ENCODE measurements at places on chromosomes 12 and 14.
A peak's percentile ranks its signal among the peaks of the same experiment; 100 is the strongest.

- DNase-seq = no peak
Measured at GRCh38 chr14:38012056-38012455, 195.6 kb upstream of the SSTR1 start.

DNA sequence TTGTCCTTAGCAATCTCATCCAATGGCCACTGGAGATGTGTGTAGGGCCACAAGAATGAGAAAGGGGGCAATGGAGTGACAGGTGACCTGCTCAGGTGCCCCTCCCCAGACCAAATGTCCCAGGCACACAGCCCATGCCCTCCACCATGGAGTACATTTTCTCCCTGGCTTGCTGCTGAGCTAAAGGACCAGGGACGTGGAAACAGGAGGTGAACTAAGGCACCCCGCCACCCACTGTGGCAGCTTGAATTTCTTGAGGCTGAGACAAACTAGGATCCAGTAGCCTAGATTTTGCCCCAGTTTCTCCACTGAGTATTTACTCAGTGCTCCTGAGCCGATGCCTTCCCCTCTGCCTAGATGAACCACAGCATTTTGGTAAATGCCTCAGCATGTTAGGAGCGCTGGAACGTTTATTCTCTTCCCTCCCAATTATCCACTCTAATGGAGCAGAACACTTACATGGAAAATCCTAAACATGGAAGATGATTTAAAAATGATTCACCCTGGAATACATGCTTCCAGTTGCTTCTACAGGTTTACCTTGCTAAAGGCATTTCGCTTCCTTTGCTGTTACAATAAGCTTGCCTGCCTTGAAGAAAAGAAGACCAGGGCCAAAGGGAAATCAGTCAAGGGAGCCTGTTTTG is 198.0 kb downstream of the ZFP36L1 start:
- no peak for DNase-seq

DNA sequence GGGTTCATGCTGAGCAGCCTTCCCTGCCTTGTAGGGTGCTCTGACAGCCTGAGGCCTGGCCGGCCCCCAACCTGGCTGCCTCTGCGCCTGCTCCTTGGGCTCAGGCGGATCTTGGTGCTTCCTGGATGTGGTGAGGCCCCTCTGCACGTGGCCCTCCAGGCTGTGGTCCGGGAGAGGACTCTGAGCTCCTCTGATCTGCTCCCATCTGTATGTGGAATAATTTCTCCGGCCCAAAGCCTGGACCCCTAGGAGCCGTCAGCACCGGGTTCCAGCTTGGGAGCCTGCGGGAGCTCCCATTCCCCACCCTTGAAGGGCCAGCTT is 21.3 kb upstream of the EIF2B2 start:
- no peak for DNase-seq

DNA sequence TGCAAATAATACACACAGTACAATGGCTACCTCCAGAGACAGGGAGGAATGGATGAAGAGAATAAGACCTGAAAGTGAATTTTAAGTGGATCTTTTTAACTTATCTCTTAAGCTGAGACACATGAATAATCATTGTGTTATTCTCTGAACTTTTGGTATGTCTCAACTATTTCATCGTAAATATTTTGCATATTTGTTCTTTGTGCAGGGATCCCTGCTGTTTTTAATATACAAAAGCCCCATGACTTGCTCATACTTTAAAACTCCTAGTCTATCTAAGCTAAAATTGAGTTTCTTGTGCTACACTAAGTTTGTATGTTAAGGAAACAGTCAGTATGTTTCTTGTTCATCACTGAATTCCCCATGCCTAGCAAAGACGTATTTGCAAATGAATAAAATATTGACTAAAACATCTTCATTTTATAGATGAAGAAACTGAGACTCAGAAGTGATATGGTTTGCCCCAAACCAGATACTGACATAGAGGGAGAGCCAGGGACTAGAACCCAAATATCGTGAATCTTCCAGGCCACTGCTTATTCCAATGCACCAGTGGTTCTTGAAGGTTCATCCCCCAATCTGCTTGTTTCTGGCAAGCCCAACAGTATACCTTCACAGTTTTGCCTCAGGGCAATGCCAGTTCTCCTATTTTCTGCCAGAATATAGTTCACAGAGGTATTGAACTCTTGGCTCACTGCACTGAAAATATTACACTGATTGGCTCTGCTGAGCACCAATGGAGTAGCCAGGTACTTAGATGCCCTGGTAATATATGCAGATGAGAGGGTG is 356.9 kb downstream of the MED13L start:
- no peak for DNase-seq

- no peak for DNase-seq
Measured at GRCh38 chr14:64659366-64659765, 44.9 kb upstream of the PLEKHG3 start.

DNA sequence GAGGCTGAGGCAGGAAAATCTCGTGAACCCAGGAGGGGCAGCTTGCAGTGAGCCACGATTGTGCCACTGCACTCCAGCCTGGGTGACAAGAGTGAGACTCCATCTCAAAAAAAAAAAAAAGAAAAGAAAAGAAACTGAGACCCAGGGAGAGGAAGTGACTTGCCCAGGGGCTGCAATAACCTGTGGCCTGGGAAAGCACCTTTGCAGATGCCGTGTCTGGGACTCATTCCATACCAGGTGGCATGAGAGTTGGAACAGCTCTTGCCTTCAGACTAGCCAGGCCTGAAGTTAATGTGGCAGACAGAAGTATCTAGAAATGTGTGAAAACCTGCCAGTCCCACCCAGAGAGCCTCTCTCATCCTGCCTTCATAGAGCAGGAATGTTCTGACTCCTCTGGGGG is 65.4 kb downstream of the PHETA1 start:
- DNase-seq = no peak

- DNase-seq = no peak
Measured at GRCh38 chr12:57889500-57889989, 43.0 kb upstream of the CTDSP2 start.

- DNase-seq = no peak
Measured at GRCh38 chr12:27542628-27543027, 18.6 kb downstream of the PPFIBP1 start.

- no peak for DNase-seq
Measured at GRCh38 chr12:57756406-57757341, 1.8 kb downstream of the MARCHF9 start.

DNA sequence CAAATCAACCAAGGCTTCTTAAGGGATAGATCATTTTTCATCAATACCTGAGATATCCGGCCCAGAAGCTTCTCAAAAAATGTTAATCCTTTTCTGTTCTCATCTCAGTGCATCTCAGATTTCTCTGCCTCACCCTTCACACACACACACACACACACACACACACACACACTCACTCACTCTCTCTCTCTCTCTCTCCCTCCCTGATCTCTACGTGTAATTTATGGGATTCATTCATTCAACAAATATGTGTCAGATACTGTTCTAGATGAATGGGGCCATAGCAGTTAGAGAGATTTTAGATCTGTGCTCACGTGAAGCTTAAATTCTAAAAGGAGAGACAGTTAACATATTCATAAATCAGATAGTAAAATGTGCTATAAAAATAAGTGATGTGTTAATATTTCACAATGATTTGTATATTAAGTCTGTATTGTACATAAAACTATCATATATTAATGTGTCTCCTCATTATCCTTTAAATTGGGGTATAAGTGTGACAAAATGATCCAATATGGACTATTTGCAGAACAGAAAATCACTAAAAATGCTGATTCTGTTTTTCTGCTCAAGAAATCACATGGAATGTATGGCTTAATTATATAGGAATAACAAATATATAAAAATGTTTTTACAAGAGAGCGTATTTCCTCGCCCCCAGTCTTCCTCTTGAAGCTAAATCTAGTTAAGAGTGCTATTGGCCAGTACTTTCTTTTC is 7.3 kb upstream of the FRMD6 start:
- no peak for DNase-seq

DNA sequence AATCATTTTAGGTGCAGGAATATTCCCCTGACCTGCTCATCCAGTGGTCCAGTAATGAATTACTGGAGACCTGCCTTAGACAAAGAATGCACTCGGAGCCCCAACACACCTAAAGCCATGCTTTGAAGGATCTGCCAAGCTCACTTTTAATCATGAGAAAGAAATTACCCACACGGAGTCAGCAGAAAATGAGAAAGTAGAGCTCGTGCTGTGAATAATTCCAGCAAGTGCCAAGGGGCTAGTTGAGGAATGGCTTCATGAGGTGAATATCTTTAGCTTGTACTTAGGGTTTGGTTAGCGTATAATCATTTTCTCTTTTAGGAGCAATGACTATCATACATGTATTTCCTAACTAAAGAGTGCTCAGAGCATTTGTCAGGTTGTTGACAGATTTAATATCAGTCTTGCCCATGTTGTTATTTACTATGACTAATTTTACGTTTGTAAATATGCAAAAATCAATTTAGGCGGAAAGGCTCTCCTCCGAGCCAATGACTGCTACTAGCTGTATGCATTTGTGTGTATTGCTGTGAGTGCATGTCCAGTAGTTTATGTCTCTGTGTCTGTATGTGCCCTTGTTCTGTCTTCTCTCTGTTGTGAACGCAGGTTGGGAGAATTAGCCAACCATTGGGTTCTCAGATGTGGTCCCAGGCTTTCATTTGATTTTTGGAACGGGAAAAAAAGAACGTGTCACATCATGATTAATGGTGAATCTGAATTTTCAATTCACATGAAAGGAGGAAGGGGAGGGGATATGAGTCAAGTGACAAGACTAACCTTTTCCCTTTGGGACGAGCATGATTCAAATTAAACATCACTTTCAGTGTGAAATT is 98.4 kb downstream of the RMST start:
- no peak for DNase-seq

DNA sequence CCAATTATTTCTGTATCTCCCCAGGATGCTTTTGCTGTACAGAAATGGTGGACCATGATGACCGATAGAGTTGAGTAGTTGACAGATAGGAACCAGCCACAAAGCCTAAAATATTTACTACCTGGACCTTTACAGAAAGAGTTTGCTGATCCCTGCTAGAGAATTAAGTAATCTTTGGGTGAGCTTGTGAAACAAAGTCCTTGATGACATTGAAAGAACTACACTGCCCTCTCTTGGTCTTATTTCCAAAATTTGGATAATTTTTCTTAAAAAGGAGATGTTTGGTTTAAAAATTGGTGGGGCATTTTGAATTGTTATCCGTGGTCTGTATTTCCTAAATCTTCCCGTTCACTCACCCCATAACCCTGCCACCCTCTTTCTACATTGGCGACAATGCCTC is 13.7 kb upstream of the TCTN1 start:
- no peak for DNase-seq

GRCh38 chr12:118357257-118358007 is 15.3 kb downstream of the TAOK3 start:
- peak; percentile 13 for DNase-seq

DNA sequence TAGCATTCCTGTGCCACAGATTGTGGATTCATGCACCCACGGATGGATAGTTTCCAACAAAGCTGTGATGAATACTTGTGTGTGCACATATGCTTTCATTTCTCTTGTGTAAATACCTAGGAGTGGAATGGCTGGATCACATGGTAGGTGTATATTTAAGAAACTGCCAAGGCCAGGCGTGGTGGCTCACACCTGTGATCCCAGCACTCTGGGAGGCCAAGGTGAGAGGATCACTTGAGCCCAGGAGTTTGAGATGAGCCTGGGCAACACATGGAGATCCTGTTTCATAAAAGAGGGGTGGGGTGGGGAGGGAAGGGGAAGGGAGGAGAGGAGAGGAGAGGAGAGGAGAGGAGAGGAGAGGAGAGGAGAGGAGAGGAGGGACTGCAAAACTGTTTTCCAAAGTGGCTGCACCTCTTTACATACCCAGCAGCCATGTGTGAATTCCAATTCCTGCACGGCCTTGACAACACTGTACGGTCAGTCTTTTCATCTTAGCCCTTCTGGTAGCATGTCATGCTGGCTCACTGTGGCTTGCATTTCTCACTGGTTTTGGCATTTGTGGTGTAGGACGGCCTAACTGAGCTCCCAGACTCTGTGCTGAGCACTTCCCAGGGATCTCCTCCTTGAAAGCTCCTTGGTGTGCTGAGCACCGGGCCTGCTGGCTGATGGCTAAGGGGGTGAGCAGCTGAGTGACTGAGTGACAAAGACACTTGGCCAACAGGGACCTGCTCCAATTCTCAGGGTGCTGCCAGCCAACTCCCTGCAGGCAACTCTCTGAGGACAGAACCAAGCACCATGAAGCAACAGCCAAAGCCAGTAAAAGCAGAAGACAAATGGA is 27.9 kb downstream of the SYNE3 start:
- no peak for DNase-seq

- DNase-seq = no peak
Measured at GRCh38 chr12:121751749-121752351, 39.3 kb downstream of the TMEM120B start.

DNA sequence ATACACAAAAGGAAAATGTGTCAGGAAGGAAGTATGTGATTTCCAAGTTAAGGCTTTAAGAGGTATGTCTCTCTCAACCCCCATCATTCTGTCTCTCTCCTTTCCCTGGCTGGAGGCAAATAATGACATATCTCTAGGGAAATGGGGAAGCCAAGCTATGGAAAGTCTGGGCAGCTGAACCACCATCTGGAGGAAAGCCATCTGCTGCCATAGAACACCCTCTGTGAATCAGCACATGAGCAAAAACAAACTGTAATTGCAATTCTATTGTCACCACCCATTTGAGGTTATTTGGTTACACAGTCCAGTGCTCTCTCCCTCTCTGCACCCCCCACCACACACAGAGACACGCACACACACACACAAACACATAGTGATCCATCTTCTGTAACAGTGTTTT is 766.2 kb downstream of the FLRT2 start:
- no peak for DNase-seq

DNA sequence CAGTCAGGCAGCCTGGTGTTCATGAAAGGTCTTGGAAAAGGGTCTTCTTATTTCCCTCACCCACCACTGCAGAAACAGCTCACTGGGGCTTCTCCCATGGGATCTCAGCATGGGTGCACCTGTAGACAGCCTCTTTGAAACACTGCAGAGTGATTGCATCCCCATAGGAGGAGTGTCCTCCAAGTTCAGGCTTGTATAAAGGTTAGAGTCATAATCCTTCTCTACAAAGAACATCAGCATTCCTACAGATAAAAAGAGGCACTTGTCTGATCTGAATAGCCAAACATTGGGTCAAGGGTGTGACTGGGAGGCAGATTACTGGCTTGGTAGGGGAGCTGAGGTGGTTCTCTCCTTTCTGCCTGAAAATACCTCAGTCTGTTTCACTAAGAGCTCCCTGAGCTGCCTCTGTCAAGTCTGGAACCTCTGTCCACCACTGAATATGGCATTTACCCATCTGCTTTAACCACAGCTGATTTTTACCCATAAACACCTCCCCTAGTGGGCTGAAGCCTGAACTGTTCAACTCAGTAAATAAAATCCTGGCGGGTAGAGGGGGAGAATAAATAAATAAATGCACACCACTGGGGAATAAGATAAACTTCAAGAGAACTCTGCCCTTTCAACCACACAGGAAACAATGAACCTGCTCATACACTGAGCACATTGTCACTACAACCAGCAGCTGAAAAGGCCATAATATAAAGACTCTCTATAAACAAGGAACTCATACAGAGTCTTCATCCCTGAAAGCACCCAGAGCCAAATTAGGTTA is 120.7 kb upstream of the SCAF11 start:
- no peak for DNase-seq

Data from stimulated activated CD8-positive, alpha-beta memory T cell treated with anti-CD3 and anti-CD28 coated beads, Interleukin-4, amount 100 ng/mL, for 4 hours (primary cell).